RCC 7860 (cell line): ENCODE measurements at places on chromosomes 6 and 20.

- no peak for DNase-seq
These were observed 208.0 kb downstream of the ARHGAP18 start for GRCh38 chr6:129501740-129502660.

- DNase-seq, result peak; percentile 56
These were observed 42.6 kb upstream of the DEK start for GRCh38 chr6:18306977-18307376.

DNA sequence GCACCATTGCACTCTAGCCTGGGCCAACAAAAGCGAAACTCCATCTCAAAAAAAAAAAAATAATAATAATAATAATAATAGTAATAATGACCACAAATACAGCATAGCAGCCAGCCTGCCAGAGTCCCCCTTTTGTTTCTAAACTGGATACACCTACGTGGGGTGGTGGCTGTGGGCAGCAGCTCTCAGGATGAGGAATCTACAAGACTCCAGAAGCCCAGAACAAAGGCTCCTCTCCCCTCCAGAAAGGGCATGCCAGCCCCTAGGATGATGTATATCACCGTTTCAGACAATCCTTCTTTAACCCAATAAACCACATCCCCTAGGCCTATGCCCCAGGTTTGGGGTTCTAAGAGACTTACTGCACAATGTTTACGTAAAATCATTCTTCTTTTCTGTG is 155.9 kb downstream of the QRSL1 start:
- DNase-seq, result no peak

GRCh38 chr20:19784511-19785172 is 26.6 kb downstream of the RIN2 start:
- peak; percentile 66 for DNase-seq

DNA sequence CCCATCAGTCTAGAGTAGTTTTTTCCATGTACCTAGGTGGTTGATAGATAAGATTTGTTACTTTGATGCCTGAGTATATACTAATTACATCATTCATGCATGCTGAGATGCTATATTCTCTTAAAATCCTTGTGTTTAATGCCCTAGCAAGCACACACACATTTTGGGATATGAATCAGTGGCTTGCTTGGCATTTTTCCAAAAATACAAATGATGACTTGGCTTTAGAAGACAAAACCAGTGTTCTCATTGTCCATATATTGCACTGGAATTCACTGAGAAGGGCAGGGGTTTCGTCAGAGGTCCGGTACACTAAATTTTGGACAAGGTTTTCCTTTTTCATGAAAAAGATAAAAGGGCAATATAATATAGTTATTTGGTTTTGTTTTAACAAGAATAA is 24.9 kb downstream of the GTPBP2 start:
- DNase-seq, result peak; percentile 18

DNA sequence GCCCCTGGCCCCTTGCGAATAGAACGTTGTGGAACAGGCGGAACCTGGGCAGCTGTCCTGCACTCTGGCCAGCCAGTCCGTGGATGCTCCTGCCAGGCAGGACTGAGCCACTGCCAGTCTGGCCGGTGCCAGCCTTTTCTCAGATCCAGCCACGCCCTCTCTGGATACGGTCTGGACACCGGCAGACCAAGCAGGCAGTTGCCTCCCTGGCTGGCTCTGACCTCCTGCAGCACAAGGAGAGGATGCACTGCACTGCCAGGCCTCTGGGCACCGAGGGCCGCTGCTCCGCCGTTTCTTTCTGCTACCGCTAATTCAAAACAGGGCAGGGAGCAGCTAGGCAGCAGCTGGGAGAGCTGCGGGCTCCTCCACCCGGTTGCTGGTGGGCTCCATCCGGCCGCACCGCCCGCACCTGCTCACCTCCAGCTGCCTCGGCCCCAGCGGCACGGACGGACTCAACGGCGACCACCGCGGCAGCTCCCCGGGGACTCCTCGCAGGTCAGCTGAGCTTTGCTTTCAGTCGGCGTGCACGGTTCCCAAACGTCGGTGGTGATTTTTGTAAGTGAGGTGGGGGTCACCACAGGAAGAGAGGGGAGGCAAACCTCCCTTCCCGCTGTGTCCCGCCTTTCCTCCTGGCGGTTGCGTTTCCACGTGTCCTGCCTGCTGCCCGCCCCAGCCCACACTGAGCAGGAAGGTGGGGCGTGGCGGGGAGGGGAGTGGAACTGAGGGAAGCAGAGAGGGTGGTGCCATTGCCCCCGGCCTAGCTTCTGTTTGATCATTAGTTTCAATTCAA is 30.3 kb upstream of the AFDN start:
- DNase-seq, result no peak

GRCh38 chr6:155024391-155025027 is 29.4 kb downstream of the TIAM2 start:
- no peak for DNase-seq

GRCh38 chr6:54578261-54578660 is 268.3 kb upstream of the FAM83B start:
- no peak for DNase-seq

- peak; percentile 31 for DNase-seq
These were observed 78.2 kb upstream of the CST7 start for GRCh38 chr20:24870881-24871280.
